Stimulated activated CD4-positive, alpha-beta T cell treated with anti-CD3 and anti-CD28 coated beads, TNF-alpha, amount 100 ng/mL, for 48 hours (primary cell): ENCODE measurements at places on chromosomes 16 and 17.
A peak's percentile ranks its signal among the peaks of the same experiment; 100 is the strongest.

- no peak for DNase-seq
These were observed 7.4 kb upstream of the CD300LD start for GRCh38 chr17:74599448-74599939.

- DNase-seq = no peak
These were observed 23.9 kb upstream of the FASN start for GRCh38 chr17:82121660-82122629.

- no peak for DNase-seq
These were observed 18.7 kb upstream of the SLC38A8 start for GRCh38 chr16:84061236-84061819.

GRCh38 chr16:81780350-81780749, 1.3 kb downstream of the PLCG2 start:
- no peak for DNase-seq

DNA sequence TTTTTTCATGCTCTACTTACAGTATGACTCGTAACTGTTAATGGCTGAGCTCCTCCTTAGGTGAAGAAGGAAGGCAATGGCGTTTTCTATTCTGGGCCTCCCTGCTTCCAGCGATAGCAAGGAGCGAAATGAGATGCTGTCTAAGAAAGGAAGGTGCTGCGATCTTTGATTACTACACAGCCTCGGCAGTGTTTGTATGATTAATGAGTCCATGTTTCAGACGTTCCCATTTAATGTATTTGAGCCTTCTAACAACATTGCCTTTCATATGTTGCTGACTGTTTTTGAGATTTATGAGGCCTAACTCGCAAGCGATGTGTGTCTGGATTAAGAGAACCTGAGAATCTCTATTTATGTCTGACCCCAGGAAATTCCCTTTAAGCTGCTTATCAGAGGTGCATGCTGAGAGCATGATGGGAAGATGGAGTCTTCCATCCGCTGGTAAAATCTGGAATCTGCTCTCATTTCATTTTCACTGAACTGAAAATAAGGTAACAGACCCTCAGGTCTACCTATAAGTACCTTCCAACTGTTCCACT, 403.4 kb downstream of the WWOX start:
- no peak for DNase-seq

DNA sequence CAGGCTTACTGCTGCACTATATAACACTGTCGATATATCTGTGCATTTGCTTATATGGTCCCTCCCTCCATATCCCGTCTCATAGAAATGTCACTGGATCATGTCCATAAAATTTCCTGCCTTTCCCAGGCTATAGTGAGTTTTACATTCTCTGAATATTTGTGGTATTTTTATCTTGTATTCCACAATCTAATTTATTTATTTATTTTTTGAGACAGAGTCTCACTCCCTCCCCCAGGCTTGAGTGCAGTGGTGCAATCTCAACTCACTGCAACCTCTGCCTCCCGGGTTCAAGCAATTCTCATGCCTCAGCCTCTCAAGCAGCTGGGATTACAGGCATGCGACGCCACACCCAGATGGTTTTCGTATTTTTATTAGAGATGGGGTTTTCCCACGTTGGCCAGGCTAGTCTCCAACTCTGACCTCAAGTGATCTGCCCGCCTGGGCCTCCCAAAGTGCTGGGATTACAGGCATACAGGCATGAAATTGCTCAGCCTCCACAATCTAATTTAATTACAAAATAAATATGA, 12.9 kb downstream of the TRIM37 start:
- DNase-seq = no peak

GRCh38 chr16:61364990-61365389, 671.2 kb downstream of the CDH8 start:
- no peak for DNase-seq

GRCh38 chr16:4306470-4307214, 9.2 kb upstream of the GLIS2 start:
- no peak for DNase-seq

DNA sequence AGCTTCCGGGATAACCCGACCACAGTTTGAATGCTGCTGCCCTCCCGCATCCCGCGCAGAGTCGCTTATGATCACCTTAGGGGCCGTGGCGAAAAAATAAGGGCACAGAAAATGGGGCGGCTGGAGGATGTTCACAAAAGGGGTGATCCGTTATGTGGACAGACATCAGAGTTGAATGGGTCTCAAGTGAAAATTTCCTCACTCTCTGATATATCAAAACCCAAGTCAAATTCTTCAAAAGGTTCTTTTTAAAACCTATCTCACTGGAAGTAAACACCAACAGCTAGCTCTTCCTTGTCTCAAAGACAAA, 400 bp upstream of the CEP112 start:
- DNase-seq = no peak

DNA sequence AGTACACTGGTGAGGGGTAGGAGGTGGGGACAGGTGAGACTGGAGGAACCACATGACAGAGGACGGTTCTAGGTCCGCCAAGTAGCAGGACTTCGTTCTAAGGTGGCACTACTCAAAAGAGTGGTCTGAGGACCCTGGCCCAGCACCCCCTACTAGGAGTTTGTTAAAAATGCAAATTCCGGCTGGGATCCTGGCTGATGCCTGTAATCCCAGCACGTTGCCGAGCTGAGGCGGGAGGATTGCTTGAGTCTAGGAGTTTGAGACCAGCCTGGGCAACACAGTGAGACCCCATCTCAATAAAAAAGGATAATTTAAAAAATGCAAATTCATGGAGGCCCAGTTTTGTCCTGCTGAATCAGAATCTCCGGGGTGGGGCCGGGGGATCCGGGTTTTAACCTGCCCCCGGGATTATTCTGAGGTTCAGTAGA, 59.1 kb downstream of the WSB1 start:
- no peak for DNase-seq

DNA sequence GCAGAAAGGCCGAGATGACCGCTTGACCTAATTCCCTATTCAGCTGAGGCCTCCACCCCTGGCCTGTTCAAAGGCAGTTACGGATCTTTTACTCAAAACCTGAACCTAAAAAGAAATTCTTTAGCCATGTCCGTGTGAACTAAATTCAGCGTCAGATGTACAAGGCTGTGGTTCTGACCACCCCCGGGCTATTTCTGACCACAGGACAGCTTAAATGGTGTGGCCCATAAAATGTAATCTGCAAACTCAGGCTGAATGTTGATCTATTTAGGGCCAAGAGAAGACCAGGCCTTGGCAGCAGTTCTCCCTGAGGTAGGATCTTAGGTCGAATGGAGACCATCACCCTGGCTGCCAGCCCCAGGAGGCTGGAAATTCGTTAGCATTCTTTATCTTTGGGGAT, 485.5 kb downstream of the WWOX start:
- DNase-seq = no peak

DNA sequence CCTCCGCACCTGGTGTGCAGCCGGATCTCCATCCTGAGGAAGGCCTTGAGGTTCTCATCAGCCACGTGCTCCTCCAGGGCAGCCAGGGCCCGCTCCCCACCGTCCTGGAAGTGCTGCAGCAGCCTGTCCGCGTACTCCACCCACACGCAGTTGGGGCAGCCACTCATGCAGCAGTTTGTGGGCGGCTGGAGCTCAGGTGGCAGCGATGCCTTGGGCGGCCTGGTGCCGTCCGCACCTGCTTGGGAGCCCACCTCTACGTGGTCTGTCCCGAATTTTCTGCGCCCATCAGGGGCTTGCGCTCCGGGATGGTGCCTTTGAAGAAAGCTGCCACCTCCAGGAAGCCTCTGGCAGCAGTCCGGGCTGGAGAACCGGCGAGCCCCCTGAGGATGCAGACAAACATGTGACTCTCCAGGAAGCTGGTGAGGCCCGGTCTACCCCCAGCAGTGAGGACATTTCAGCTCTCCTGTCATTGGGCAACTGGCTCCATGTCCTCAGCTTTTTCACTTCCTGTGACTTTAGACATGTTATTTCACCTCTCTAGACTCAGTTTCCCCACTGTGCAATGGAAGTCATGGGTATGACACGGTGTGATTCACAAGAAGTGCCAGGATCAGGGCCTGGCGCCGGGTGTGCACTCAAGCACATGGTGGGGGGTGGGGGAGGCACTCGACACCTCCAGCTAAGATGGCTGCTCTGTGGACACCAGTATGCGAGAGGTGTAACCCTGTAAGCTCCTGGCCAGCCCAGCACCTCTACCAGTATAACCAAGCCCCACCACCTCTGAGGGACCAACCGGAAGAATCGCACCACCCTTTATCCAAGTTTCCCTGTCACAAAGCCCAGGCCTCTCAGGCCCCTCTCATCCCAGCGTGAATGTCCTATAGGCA, 957 bp downstream of the OXLD1 start:
- DNase-seq = peak; percentile 52

DNA sequence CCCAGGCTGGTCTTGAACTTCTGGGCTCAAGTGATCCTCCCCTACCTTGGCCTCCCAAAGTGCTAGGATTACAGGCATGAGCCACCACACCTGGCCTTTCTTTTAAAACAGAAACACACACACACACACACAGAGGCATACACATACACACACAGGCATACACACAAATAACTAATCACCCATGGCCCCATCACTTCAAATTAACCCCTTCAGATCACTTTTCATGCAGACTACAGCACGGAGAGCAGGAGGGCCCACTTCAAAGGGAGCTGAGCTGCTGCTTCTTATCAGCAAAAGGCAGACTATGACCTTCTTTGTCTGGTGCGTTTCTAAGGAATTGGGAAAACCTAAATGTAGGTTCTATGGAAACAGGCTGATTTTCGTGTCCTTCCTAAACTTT, 1.9 kb downstream of the CLCN7 start:
- no peak for DNase-seq

- no peak for DNase-seq
These were observed 51.0 kb upstream of the IRX5 start for GRCh38 chr16:54879681-54880080.

- DNase-seq = no peak
These were observed 1.7 kb downstream of the RPRML start for GRCh38 chr17:46977348-46977747.
